ENCODE measurements at places on chromosomes 11 and 22.

DNA sequence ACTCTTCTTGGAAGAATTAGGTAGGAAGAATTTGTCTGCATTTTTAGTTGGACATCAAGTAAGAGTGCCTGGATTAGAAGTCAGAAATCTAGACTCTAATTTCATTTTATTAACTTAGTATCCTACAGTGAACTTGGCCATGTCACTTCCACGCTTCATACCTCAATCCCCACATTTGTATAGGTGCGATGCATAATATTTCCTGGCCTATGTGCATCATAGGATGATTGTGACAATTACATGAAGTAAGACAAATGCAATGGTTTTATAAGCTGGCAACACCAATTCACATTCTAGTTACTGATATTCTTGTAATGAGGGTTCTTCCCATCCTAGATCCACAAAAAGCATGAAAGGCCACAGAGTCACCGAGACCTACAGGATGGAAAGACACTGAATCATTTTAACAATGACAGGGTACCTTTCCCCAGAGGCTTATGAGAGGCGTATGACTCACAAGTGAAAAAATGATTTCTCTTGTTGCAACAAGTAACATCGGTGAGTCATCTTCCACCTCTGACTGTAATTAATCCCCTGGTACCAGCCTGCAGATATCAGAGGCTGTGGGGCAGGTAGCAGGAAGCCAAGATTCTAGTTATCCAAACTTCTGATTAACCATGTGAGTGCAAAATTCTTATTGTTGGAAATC, 56.0 kb upstream of the OR5AK2 start:
- no peak for DNase-seq

DNA sequence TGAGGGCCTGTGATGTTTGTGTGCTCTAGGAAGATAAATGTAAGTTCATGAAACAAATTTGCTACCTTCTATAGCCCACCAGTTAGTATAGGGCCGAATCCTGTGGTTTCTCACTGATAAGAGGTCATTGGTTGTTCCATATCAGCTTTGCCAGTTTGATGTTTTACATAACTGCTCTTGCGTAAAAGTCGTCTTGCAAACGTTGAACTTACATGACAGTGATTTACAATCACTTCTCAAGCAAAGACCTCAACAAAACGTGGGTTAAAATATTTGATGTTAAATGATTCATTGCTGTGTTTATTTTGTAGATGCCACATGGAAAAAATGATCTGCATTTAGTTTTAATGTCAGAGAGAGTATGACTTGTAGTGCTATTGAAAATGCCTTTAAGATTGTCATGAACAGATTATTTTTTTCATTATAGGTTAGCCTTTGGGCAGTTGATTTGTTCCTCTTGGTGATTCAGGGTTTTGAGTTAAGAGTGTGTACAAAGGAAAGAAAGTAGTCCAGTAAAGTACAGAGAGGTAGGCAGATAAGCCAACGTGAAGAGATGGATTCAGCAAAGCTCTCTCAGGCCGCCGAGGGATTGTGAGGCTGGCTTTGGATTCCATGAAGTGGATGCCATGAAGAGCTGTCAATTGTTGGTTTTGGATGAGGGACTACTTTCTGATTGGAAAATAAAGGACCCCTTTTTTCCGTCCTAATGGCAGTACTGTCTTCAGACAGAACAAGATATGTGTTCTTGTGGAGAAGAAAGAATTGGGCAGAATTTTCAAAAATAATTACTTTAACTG, 2.6 kb downstream of the EWSR1 start:
- no peak for DNase-seq

DNA sequence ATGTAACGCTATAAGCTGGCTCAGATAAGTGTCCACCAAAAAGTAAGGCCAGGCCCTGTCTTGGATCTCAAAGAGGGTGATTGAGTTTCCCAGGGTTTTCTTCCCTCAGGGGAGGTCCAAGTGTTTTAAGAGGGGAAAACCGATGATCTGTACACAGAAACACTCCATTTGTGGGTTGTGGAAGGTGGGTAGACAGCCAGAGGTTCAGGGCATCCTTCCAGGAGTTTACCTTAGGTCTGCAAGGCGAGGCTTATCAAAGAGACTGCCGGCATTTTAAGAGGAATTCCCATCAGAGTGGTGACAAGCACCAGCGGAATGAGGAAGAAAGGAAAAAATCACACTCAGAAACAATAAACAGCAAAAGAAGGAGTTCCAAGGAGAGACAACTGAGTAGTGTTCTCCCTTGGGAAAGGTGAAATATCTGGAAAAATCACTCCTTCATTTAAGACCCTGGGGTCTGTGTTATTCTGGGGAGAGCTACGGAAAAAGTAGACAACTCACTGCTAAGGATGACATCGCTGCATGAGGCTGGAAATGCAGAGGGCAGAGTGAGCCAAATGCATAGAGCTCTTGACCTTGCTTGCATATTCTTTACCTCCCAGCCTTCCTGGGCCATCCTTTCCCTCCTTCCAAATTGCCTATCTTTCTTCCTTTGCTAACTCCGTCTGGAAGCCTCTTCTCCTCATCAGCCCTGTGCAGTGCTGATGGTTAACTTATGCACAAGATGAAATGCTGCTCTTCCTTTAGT, 22.1 kb upstream of the MMP7 start:
- no peak for DNase-seq

DNA sequence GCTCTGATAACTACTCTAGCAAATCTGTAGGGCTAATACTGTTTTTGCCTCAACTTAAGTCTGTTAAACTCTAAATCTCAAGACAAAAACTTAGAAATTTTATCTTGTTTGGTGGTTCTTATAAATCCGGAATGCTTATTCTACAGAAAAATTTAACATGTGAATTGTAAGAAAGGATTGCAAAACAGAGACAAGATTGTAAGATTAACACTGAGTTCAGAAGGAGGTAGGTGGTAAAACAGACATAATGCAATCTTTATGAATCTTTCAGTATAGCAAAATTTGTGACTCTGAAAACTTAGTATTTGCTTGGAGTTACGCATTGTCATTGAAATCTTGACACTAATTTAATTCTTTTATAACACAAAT, 263.9 kb downstream of the SBF2 start:
- no peak for DNase-seq

DNA sequence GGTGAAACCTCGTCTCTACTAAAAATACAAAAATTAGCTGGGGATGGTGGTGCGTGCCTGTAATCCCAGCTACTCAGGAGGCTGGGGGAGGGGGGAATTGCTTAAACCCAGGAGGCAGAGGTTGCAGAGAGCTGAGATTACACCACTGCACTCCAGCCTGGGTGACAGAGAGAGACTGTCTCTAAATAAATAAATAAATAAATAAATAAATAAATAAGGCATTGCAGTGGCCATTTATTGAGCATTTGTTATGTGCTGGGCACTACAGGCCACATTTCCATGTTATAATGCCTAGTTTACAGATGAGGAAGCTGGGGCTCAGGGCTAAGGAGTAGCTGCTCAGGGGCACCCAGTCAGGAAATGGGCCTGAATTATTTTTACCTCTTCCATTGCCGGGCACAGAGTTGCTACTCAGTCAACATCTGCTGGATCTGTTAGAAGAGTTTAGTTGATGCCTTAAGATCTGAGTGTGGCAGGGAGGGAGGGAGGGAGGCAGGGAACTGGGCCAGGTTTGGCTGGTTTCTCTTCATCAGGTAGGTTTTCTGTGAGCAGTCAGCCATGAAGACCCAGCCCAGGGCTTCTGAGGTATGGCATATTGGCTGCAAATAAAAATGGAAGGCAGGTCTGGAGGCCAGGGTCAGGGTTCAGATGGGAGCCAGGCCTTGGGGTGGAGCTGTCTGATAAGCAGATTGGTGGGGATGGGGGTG, 5.6 kb downstream of the PVALB start:
- DNase-seq = no peak

DNA sequence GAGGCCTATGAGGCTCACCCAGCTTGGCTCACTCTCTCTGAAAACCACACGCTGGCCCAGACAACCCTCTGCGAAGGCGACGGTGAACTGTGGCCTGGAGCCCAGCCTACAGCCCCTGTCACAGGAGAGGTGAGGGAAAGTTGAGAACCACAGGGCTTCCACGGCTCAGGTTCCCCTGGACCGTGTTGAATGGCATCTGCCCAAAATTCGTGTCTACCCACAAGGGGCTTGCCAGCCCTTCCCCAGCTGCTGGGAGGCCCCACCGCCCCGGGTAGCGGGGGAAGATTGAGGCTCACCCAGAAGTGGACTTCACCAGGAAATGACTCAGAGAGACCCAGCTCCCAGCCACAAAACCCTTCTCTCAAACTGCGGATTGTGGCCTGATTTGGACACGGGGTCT, 197.1 kb downstream of the CTTN start:
- no peak for DNase-seq

DNA sequence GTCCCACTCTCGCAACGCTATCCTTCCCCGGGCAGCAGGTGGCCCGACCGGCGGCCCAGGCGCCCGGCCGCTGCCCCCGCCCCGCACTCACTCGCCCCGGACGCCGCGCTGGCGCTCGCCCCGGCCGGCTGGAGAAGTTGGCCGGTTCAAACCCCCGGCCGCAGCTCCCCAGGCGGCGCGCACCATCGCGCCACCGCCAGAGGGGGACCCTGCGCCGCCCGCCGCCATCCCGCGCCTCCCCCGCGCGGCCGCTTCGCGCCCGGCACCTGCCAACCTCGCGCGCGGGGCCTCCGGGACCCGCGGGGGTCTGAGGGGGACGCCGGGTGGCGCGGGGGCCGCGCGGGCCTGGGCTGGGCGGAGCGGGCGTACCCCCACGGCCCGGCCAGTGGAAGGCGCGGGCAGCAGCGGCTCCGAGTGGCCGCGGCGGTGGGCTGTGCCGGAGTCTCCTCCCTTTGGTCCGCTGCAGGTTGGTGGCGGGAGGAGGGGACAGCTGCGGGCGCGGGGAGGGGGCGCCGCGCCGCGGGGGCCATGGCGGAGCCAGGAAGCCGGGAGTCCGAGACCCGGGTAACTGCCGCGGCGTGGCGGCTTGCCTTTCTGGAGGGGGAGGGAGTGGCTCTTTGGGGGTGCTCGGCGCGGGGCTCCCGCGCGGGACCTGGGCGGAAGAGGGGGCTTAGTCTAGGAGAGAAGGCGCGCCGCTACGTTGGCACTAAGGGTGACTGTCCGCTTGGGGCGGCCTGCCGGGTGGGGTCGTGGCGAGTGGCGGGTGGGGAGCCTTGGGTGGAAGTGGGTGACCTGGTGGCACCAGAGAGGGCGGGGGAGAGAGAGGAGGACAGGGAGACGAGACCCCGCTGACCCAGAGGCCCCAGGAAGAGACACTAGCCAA, at the start of the genes MPST and TST:
MPST (plus strand) TSS at position 434 of the 883 bp plus-strand sequence; CDS start at position 529, 95 bp downstream.
TST (minus strand) TSS at position 139 of the 883 bp plus-strand sequence. CDS start 715 bp downstream, outside the sequence.
- peak; percentile 54 for DNase-seq

DNA sequence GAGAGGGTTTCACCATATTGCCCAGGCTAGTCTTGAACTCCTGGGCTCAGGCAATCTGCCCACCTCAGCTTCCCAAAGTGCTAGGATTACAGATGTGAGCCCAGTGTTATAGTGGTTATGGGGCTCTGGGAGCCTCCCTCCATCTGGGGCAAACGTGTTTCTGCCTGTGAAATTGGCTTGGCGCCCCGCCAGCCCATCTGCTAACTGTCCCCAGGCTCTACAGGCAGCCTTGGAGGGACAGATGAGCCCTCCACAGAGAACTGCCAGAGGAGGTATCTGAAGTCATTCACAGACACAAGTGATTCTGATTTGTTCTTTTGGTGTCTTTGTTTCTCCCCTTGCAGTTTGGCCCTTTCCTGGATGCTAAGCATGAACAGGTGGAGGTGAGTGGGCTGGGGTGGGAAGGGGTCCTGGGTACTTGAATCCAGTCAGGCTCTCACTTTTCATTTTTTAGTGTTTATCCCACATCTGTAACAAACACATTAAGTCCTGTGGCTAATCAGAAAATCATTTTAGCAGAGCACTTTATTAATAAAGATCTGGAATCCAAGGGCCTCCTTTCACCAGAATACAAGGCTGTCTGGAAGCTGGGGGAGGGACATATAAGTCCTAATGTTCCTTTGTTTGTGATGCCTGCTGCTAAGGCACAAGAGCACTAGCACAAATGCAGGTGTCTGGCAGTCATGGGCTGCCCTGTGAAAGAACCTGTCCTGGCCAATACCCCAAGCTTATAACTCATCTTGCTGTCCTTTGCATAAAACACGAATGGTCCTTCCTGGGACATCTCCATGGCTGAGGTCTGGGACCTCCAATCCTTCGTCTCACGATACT, 25.7 kb upstream of the CDC42EP2 start:
- no peak for DNase-seq

- no peak for DNase-seq
Measured at GRCh38 chr11:117384045-117384444, 56.4 kb downstream of the CEP164 start.

DNA sequence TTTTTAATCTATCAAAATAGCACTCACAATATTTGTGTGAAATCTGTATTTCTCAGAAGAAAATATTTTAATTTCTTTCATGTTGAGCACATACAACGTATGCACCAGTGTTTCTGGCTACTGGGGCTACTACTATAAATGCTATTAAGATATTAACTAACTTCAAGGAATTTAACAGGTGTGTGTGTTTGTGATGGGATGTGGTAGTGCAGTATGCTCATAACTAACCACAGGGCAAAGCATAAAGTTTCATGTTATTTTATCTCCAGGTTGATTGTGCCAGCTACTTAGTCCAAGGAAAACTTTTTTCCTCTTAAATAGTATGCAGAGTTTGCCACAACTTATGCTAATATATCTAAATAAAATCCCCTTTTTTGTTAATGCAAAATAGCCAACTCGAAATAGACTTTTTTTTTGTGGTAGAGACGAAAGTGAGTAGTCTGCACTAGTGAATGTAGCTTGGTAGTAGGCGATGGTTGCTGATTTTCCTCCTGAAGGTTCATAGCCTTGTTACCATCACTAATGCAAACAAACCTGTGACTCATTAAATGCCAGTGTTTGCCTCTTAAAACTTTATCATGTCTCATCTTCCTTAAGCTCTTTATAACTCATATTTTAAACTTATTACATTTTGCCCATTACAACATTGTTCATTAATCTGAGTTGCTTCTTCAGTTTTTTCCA, 565.5 kb upstream of the ANO3 start:
- DNase-seq = no peak

- no peak for DNase-seq
Measured at GRCh38 chr11:2120359-2121100, 18.7 kb downstream of the IGF2 start.

DNA sequence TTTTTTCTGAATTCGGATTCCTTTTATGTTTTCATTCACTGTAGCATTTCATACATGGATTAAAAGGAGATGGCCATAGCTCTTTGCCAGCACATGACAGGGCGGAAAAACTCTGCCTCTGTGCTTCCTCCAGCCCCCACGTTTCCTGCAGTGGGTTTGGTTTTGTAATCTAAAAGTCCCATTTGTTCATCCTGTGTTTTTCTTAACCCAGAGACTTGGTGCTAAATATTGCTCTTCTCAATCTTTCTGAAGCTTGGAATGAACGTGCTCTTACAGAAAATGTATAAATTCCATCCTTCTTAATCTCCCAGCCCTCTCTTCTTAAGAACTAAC, 89.9 kb downstream of the PPP6R3 start:
- DNase-seq = peak; percentile 43

- no peak for DNase-seq
Measured at GRCh38 chr22:48825802-48826520, 1001.7 kb downstream of the BRD1 start.

GRCh38 chr11:4527926-4528325, 17.1 kb upstream of the OR52M1 start:
- no peak for DNase-seq

DNA sequence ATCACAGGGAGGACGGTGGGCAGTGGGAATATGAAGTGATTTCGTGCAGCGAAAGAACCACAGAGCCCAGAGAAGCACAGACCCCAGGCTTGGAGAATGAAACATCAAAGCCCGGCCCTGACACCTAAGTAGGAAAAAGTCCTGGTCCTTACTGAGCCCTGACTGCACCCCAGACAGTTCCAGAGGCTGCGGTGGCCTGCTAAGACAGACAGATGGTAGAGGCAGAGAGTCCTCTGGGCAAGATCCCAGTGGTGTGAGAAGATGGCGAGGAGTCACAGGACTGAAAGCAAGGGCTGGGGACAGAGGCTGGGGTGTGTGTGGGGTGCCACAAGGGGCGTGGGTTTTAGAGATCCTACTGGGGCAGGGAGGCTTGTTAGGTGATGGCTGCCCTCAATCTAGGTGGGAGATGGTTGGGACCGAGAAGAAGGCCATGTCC, 3.7 kb downstream of the CBX6 start:
- DNase-seq = no peak
